ENCODE measurements at places on chromosomes 5 and 9.
A peak's percentile ranks its signal among the peaks of the same experiment; 100 is the strongest.

DNA sequence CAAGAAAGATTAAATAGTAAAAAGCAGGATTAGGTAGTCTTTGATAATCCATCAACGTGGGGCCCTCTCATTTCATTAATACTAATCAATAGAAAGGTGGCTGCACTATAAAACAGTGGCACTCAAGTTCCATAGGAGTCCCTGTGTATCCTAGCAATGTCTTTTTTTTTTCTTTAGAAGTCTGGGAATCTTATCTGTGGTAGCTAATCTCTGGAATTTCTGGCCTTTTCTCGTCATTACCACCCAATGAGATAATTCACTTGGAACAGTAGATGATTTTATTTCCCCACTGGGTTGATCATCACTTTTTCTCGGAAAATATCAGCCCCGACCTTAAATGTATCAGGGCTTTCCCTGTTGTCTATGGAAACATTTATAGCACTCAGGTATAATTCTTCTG, 86.8 kb upstream of the CDH6 start:
- DNase-seq: no peak

DNA sequence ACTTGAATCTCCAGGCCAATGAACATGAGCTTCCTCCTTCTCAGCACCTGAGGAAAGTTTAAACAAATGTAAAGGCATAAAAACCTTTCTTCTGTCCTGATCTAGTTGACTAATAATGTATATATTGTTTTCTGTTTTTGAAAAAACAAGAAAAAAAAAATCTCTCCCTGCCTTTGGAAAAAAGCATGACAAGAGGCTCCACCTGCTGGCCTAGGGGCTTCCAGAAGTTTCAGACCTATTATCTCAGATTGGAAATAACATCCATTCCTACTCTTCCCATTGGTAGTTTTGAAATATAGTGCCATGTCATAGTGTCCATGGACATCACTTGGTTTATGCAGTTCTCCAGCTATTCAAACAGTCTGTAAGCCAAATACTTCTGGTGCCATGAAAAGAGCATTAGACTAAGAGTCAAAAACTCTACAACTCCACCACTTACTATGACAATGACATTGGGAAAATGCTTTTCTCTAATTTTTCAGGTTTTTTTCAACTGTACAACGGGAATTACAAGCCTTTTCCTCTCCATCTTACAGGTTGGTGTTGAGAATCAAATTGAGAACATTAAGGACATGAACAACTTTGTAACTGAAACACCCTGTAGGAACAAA, 409.6 kb upstream of the MPDZ start:
- peak; percentile 14 for DNase-seq

DNA sequence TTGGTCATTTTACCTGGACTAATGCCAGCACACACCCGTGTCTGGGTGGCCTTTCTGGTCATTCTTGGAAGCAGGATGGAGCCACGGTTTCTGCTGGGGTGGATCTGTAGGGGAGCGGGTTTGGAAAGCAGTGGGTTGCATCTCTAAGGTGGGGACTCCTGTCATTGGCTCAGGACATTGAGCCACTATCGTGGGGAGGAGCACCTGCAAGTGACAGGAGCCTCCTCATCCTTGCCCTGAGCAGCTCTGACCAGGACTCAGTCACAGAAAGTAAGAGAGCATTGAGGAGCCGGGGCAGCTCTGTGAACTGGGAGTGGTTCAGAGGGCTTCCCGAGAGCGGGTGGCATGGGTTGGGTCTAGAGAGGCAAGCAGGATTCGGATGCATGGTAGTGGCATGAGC, 3.7 kb downstream of the B4GALT7 start:
- no peak for DNase-seq

GRCh38 chr5:67493676-67494075, 297.1 kb upstream of the CD180 start:
- peak; percentile 74 for DNase-seq

DNA sequence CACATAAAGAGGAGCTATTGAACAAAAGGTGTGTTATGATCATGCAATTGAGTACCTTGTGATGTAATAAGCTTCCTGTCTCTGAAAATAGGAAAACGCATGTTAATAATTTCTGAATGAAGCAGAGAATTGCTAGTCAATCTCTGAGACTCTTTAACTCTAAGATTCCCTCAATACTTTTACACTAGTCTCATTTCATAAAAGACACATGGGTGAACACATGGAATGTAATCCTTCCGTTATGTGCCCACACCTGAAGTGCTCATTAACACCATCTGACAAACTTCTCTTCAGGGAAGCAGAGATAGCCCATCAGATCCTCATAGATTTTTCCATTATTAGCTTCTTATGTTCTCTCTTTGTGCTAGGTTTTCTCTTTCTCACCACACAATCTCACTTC, 182.4 kb downstream of the TLR4 start:
- no peak for DNase-seq

- DNase-seq: no peak
Observed at GRCh38 chr5:1933364-1934055, 50.8 kb upstream of the IRX4 start.

DNA sequence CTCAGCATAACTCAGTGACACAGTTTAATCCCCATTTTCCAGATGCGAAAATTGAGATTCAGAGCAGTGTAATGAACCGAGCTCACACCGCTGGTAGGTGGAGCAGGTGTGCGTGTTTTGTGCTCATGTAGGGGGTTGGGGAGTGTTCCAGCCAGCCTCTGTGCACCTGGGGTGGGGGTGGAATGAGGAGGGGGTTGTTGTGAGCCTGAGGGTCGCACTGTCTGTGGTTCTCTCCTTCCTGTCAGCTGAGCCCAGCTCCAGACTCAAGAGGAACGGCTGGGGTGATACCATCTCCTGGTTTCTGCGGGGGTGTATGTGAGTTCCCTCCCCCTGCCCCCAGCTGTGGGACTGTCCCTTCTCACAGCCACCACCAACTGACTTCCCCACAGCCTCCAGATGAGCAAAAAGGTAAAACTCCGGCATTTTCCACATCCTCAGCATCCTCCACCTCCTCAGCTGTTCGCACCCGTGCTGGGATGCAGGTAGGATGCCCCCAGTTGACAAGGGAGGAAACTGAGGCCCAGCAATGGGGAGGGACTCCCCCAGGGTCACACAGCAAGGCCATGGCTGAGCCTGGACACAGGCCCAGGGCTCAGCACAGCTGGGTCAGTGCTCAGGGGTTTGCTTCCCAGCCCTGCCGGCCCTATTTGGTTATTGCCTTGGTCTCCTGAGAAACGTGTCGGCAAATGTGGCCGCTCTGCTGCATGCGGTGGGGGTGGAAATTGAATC, 2.1 kb downstream of the SH2D3C start:
- no peak for DNase-seq

- no peak for DNase-seq
Observed at GRCh38 chr5:138455232-138455930, 9.9 kb upstream of the EGR1 start.

DNA sequence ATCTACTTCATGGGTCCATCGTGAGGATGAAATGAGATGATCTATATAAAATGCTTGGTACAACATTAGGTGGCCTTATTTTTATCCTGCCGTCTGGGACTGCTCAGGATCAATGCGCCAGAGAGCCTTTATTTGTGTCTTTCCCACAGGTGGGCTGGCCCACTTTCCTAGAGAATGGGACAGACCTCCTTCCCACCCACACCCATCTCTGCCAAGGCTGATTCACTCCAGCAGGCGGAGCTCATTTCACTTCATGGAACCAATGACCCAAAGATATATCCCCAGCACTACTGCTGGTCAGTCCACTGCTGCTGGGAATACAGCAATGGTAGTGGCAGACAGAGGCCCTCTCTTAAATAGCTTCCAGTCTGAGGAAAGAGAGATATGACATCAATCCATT, 35.7 kb downstream of the TGFBI start:
- DNase-seq: no peak

DNA sequence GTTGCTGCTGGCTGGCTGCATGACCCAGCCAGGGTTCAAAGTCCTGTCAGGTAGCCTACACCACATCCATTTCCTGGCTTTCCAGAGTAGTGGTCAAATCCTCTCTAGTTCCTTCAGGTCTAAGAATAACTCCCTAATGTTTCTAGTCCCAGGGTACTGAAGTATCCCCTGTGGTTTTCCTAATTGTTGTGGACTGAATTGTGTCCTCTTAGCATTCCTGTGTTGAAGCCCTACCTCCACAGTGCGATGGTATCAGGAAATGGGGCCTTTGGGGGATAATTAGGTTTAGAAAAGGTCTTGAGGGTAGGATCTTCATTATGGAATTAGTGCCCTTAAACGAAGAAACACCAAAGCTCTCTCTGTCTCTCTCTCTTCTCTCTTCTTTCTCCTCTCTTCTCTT, 191.8 kb upstream of the CCNG1 start:
- DNase-seq: no peak

- no peak for DNase-seq
Observed at GRCh38 chr5:159216454-159216853, 7.1 kb upstream of the RNF145 start.

- no peak for DNase-seq
Observed at GRCh38 chr5:99644822-99645221, 716.0 kb upstream of the CHD1 start.

- DNase-seq: no peak
Observed at GRCh38 chr9:83020327-83020726, 42.6 kb downstream of the RASEF start.

GRCh38 chr5:8391911-8392310, 523.0 kb downstream of the MTRR start:
- no peak for DNase-seq

DNA sequence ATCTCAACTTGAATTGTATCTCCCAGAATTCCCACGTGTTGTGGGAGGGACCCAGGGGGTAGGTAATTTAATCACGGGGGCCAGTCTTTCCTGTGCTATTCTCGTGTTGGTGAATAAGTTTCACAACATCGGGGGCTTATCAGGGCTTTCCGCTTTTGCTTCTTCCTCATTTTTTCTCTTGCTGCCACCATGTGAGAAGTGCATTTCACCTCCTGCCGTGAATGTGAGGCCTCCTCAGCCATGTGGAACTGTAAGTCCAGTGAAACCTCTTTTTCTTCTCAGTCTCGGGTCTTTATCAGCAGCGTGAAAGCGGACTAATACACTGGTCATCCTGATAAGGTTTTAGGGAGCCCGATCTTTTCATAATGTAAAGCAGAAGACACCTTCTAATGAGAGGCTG, 687.0 kb upstream of the FTMT start:
- DNase-seq: no peak

DNA sequence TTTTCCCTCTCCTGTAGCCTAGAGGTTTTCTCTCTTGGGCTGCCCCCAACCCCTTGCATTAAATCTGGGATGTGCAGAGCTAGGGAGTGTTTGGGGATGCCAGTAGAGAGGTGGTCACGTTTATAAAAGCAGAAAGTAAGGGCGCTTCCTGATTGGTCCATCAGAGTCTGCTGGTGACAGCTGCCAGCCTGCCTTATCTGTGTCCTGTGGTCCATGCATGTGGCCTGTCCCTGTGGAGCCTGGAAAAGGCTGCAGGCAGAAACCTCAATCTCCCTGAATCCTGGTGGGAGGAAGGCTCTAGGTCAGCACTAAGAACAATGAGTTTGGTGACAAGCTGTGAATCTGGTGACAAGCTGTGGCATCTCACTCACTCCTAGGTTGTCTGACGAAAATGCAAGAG, 42.2 kb downstream of the ARHGEF37 start:
- DNase-seq: no peak

GRCh38 chr5:83294246-83294645, 177.3 kb upstream of the VCAN start:
- DNase-seq: no peak

GRCh38 chr9:134991808-134992754, 74.4 kb upstream of the FCN1 start:
- DNase-seq: no peak

DNA sequence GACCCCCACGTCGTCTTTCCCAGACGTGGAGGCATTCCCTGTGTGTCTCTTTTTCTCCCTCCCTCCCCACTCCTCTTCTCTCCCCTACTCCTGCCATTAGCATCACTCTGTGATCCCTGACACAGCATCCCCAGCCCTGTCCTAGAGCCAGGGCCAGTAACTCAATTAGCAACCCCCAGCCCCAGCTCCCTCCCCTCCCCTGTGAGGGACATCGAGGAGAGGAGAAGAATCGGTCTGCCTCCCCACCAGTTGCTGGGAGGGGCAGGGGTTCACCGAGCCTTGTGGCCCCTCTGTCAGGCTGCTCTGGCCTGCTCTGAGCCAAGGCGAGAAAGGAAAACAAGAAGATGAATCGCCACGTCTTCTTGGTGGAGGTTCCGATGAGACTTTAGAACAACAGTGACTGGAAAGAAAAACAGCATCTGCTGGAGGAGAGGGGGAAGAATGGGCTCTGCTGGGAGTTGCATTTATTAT, 123.1 kb downstream of the PAPPA start:
- DNase-seq: no peak

GRCh38 chr5:124760608-124761007, 14.2 kb upstream of the ZNF608 start:
- DNase-seq: no peak

DNA sequence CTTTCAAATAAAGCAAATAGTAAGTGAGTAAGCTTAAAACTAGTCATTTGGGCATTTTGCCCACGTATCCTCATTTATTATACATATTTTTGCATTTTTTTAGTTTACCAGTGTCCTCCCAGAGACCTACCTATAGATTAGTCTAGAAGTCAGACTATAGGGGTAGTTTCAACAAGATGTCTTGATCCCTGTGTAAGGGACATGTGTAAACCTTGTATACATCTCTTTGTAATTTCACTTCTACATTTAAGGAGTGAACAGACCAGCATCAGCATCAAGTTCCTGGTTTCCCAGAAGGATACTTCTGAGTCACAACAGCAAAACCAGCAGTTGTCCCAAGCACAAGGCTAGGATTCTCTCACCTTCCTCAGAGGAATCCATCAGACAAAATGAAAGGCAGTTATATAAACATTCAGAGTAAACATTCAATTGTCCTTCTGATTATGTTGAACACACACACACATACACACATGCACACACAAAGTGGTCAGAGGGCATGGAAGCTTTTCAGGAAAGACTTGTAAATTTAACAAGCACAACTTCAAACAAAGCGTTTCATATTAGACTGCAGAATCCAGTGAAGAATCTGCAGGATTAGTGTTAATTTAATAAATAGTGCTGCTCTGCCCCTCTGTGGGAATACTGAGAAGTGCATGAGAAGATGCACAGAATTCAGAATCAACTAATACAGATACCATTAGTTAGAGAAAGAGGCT, 55.4 kb downstream of the HINT1 start:
- DNase-seq: peak; percentile 26

DNA sequence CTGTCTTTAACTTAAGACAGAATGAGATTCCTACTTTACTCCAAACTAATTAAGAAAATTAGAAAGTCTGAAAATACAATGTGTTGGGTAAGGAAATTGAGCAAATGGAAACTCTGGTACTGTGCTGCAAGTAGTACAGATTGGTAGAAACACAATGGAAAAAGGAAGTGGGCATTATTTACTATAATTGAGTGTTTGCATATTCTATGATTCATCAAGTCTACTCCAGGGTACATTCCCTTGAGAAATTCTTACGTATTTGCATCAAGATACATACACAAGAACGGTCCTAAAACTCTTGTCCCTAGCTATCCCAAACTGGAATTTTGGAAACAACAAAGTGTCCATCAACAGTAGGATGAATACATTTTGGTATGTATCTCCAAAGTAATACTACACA, 123.5 kb upstream of the TARS1 start:
- DNase-seq: no peak

- DNase-seq: no peak
Observed at GRCh38 chr9:91157883-91158282, 203.8 kb downstream of the AUH start.

- no peak for DNase-seq
Observed at GRCh38 chr5:152534641-152535040, 129.6 kb upstream of the NMUR2 start.

- no peak for DNase-seq
Observed at GRCh38 chr5:78813906-78814530, 165.4 kb upstream of the LHFPL2 start.
